ENCODE measurements at places on chromosomes 3 and 15.

DNA sequence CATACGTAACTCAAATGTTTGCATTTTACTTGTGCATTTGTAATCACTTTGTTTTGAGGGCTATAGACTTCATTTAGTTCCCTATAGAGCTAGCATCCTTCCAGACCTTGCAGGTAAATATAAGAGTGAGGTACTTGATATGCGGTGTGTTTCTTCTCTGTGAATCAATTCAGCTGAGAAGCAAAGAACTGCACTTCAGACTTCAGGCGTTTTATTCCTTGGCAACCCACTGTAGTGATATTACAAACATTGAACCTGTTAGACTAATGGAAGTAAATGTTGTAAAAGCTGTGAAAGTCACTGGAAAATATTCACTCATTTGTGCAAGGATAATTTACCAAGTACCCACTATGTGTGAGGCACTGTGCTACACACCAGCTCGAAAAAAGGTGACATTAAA lies 94.1 kb upstream of the CHL1 start:
- no peak for DNase-seq

- DNase-seq, result no peak
These were observed 224.8 kb upstream of the BHLHE40 start for GRCh38 chr3:4754180-4755086.

DNA sequence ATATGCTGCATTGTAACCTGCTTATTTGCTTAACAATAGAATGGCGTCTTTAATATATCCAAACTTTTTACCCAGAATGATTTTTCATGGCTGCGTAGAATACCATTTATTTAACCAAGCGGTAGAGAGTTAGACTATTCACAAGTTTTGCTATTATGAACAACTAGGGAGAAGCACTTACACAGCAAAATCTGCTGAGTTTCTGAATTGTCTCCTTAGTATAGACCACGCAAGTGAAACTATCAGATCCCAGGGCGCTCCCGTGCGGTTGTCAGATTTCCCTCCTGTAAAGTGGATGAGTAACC lies 12.6 kb upstream of the ADPGK start:
- DNase-seq, result no peak

GRCh38 chr3:171404376-171404967 lies 55.7 kb downstream of the TNIK start:
- DNase-seq, result no peak

GRCh38 chr3:39038165-39038564 lies 13.6 kb downstream of the SCN11A start:
- DNase-seq, result peak; percentile 39

DNA sequence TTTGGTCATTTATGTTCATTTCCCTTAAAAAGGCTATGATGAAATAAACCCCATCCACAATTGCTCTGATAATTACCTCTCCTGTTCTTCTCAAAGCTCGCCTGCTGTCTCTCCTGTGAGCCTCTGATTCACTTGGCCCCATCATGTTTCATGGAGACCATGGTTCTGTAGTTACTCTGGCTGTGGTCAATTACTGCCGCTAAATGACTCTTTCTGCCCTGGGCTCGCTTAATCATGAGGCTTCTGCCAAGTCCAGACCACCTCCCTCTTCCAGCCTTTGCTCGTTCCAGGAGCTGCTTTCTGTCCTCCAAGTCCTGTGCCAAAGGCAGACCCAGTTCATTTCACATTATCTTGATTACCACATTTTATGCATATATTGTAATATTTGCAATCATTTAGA lies 91.9 kb downstream of the THSD4 start:
- no peak for DNase-seq

- DNase-seq, result no peak
These were observed 720.5 kb upstream of the ALCAM start for GRCh38 chr3:104646196-104646595.

DNA sequence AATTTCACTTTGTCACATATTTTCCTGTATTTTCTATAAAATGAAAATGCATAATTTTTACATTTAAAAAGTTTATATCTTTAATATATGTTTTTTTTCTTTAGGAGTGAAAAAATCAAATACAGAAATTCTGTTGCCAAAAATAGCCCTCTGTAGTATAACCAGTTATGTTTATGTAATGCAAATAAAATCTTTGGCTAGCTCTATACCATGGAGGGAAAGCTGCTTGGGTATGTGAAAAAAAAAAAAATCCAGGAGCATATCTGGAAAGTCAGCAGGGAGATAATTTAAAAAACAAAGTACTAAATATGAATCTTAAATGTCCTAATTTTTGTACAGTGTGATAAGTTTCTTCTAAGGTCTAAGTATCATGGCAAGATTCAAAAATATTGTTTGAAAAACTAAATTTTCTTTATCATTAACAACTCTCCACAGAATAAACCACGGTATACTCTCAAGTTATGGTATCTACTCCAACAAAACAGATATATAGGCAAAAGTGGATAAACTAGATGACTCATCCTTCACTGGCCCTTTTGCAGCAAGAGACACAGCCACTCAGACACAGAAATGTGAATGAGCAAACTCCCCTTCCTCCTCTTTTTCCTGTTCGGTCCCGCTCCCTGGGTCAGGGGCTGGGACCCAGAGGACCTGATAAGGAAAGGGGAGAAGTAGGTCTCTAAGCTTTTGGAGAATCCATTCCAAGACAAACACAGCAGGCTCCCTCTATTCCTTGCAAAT lies 66.6 kb downstream of the PDZRN3 start:
- peak; percentile 52 for DNase-seq

- DNase-seq, result peak; percentile 1
These were observed 826 bp downstream of the CCDC66 start for GRCh38 chr3:56557831-56558170.

DNA sequence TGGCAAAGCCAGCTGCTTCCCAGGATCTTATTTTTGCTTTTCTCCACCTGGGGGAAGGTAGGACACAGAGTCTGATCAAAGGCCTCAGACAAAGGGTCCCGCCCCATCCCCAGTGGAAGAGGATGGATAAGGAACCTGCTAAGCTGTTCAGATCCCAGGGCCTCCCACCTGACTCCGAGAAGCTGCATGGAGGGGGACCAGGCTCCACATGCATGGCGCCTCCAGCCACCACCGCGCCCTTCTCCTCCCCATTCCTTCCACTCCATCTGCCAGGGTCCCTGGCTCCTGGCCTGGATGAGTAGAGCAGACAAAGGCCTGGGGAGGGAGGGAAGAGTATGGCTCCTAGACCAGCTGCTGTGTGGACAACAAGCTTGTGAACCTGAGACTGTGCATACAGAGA lies 20.0 kb upstream of the CRABP1 start:
- DNase-seq, result no peak

DNA sequence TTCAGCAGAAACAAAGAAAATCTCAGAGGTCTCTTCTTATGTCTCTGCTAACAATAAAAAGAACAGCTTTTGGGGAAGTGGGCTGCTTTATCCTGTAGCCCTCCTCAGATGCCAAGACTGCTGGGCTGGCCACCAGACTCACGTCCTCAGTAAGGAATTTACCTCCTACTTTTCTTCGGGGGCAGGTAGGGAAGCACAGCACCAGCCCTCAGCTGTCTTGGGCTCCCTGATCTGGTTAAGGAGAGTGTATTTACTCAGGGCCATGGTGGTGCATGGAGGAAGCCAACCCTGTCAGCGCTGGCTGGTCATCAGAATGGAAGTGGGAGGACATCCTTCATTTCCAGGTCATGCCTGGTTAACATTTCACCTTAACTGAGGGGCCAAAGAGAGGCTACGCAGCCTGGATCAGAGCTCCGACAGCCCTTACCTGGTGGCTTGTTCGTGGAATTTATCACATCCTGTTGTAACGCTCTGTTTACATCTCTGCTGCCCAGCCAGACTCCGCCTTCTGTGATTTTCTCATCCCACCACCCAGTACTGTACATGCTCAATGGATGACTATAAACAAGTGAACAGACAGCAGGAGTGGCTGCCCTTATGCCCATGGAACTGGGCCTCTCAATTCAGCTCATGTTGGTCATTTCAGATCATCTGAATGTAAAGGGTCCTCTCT lies 108.3 kb downstream of the IGF2BP2 start:
- DNase-seq, result peak; percentile 35

- peak; percentile 50 for DNase-seq
These were observed 93.4 kb upstream of the NR2E3 start for GRCh38 chr15:71716990-71717389.

DNA sequence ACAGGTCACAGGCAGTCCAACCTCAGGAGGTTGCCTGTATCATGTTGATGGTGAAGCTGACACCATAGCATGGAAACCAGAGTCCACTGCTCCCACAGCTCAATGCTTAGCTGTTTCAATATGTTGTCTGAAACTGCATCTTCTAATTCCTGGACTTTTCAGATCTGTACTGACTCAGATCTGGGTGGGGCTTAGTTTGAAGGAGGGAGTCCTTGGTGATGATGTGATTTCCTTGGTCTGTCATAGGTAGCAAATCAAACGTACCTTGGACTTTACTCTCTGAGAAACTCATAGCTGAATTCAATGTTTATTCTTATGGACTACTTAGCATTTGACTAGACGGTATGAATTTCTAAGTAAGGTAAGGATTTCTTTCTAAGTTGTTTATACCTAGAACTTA lies at the start of gene HHLA2:
Gene HHLA2 (plus strand): TSS at position 310 of the 400 bp plus-strand sequence. CDS start 55,266 bp downstream, outside the sequence.
- DNase-seq, result no peak

- no peak for DNase-seq
These were observed 25.8 kb downstream of the TMEM43 start for GRCh38 chr3:14150491-14151230.

- peak; percentile 89 for DNase-seq
These were observed 38.0 kb downstream of the SHC4 start for GRCh38 chr15:48925714-48926223.

DNA sequence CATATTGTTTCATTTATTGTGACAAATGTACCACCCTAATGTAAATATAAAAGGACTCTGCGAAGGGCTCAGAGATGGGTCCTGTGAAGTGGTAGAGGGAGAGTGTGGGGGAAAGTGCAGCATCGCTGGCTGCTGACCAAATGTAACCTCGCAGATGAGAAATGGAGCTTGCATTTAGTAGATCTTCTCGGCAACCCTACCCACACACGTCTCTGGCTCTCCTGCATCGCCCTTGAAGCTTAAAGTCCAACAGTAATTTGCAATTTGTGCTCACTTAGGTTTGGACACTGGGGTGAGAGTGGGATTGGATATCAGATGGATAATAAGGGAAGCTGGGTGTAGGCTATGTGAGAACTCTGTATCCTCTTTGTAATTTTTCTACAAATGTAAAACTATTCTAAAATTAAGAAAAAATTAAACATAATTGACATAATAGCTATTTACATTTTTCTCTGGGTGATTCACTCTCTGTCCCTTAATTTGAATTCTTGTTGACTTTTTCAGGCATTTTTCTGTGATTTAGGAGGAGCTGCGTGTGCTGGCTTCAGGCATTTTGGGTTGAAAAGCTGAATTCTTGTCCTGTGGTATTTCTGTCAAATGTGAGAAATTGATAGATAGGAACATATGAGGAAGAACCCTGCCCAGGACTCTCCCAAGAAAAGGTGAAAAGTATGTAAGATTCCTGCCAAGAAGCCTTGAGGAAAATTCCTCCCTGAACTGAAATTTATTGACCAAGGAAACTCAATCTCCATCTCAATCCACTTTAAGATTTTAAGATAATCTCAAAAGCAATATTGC lies 524.7 kb upstream of the MCTP2 start:
- DNase-seq, result no peak

DNA sequence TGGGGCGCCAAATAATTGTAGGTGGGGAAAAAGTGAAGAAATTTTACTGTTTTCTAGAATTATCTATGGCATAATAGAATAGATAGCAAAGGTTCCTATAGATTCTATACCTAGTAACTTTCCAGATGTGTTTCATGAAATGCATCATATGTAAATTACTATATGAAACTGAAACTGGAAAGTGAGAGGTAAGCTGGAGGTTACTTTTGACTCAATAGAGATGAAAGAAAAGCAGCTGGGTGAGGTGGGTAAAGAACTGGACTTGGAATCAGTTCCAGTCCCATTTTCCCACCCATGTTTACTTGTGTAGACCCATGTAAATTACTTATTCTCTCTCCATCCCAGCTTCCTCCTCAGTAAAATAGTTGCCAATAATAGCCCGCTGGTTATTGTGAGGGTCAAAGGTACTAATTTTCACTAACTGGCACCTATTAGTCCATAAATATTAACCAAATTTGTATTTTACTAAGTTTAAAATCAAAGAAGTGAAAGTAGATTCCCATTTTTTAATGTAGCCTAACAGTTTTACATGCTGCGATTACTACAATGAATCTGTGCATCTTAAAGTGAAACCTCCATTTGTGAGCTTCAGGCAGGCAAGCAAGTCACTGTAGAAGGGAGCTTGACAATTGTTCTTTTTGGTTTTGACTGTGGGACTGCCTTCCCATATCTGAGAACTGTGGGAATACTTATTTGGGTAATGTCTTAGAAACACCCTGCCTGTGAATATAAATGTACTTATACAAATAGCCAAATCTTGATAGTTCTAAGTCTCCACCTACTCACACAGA lies 312.1 kb downstream of the SLC9A9 start:
- no peak for DNase-seq

DNA sequence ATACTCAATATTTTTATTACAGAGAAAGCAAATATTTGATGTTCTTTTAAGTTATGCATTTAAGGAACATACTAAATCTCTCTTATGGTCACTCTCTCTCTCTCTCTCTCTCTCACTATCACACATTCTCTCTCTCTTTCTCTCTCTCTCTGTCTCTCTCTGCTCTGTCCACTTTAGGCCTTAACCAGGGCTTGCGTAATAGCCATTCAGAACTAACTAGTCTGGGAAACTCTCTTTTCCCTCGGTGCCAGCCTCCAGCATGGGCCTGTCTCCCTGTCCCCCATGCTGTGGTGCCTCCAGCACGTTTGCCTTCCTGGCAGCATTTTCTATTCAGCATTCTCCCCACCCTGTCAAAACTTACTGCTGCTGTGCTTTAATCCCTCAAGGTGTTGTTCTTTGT lies 389.7 kb downstream of the ROBO1 start:
- no peak for DNase-seq

GRCh38 chr3:1272546-1273265 lies 179.9 kb downstream of the CNTN6 start:
- DNase-seq, result no peak

GRCh38 chr3:72152551-72153476 lies 367.9 kb upstream of the PROK2 start:
- peak; percentile 92 for DNase-seq

GRCh38 chr3:10946526-10946925 lies 46.0 kb upstream of the SLC6A1 start:
- DNase-seq, result no peak

DNA sequence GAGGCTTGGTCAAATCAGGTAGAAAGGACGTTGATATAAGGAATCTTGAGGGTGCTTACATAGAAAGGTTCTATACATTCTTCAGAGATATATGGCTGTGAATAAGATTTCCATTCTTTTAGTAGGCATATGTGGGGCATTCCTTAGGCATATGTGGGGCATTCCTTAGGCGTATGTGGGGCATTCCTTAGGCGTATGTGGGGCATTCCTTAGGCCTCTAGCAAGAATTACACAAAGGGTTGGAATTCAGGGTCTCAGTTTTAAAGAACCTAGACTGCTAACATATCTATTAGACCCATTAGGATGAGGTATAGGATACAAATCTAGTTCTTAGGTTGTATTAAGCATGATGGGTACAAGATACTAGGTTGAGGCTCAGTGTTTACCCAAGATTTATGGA lies 607.8 kb downstream of the SI start:
- no peak for DNase-seq

DNA sequence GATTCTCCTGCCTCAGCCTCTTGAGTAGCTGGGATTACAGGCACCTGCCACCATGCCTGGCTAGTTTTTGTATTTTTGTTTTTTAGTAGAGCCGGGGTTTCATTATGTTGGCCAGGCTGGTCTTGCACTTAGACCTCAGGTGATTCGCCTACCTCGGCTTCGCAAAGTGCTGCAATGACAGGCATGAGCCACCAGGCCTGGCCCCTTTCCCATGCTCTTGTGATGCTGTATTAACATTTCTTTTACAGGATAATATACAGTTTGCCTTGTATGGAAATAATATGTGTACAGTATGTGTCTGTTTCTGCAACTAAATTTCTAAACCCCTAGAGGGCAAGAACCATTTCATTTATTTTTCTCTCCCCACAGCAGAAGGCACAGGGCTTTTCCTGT lies 37.8 kb downstream of the SCG5 start:
- DNase-seq, result no peak
